ENCODE measurements at places on chromosomes 13 and 19. TPM values are rescaled to one million over a fixed set of nuclear protein-coding genes. Genes with fewer than 3 reads are reported as not detected.

The ZNF324 gene
- 7.3 TPM for polyA plus RNA-seq

The IFI30 gene
- polyA plus RNA-seq, result 11.4 TPM

The CYP4F11 gene
- 0.34 TPM for polyA plus RNA-seq

The PCDH20 gene
- 6.1 TPM for polyA plus RNA-seq

The ONECUT3 gene
- polyA plus RNA-seq, result 0.04 TPM

The MUC16 gene
- 0.62 TPM for polyA plus RNA-seq

The ZNF611 gene
- 25.6 TPM for polyA plus RNA-seq

The IRGC gene
- not detected for polyA plus RNA-seq

The RXFP2 gene
- 0.89 TPM for polyA plus RNA-seq

The TMEM145 gene
- polyA plus RNA-seq, result 0.72 TPM

The HOOK2 gene
- 43.8 TPM for polyA plus RNA-seq

The ELAVL3 gene
- 0.20 TPM for polyA plus RNA-seq

The CCL25 gene
- 0.42 TPM for polyA plus RNA-seq
